ENCODE measurements at places on chromosomes 2 and 18. TPM values are rescaled to one million over a fixed set of nuclear protein-coding genes. Genes with fewer than 3 reads are reported as not detected.

The UPP2 gene
- not detected for total RNA-seq

The KIDINS220 gene
- total RNA-seq: 46.0 TPM

The REEP1 gene
- 7.8 TPM for total RNA-seq

The VWC2L gene
- not detected for total RNA-seq

The IL1RL1 gene
- not detected for total RNA-seq

The MAP3K19 gene
- total RNA-seq: not detected

The ASIC4 gene
- 0.43 TPM for total RNA-seq

The TUBB6 gene
- 464 TPM for total RNA-seq

The EMX1 gene
- 0.34 TPM for total RNA-seq

The CFAP53 gene
- 0.86 TPM for total RNA-seq

The LYG2 gene
- total RNA-seq: not detected

The MC5R gene
- total RNA-seq: 6.7 TPM

The CNRIP1 gene
- 11.4 TPM for total RNA-seq

The ZAP70 gene
- not detected for total RNA-seq
